NCI-H510A treated with DMSO at 0.1 percent for 48 hours (cell line): ENCODE measurements at places on chromosomes 3 and 15.

DNA sequence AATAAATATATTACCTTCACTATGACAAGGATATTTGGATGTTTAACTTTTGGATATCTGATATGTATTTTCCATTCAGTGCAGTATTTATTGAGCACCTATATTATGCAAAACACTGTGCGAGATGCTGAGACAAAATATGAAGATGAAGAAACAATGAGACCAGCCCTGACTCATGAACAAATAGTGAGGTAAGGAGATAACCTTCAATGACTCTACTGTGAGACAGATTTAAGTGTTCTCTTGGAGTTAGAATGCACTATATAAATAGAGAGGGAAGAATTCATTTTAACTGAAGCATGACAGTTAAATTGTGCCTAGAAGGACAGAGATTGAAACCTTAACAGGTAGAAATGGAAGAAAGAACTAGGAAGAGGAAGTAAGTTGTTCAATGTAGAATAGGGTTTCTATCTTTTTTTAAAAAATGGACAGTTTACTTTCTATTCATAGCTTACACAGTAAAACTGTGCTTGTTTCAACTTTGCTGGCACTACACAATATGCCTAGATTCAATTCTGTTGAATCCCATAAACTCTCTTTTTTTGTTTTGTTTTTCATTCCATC is 124.2 kb downstream of the ZBTB20 start:
- no peak for DNase-seq

- DNase-seq: no peak
Observed at GRCh38 chr3:140078343-140078742, 143.4 kb downstream of the CLSTN2 start.

DNA sequence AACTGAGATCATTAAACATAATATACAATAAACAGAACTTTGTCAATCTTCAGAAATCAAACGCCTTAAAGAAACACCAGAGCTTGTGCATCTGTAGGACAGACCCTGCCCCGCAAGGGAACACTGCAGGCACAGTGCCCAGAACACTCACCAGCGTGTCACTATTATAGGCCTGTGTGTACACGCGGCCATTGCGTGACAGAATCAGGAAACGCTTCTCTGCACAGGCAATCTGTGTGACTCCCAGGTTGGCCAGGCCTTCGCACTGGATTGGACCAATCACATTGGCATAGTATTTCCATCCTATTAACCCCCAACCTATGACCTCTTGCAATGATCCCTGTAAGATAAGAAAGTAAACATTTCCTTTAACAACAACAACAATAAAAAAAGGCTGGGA is 52.9 kb downstream of the HERC2 start:
- no peak for DNase-seq

GRCh38 chr3:174340624-174341587 is 518.2 kb upstream of the NAALADL2 start:
- no peak for DNase-seq

- no peak for DNase-seq
Observed at GRCh38 chr3:101123081-101123480, 129.9 kb upstream of the ABI3BP start.

DNA sequence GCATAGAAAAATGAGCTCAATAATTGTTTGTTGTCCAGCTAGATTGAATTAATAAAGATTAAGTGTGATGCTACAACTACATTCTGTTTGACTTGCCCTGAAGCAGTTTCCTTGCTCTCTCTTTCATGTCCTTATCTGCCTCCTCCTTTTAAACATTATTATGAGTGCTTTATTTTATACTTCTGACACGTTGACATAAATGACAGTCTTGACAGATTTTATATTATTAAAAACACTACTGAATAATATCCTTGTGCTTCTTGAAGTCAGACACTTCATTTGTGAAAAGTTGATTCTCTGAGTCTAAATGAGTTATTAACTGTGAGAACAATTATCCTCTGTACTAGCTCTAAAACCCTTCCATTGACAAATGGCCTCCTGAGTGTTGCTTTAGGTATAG is 58.2 kb downstream of the PLCL2 start:
- no peak for DNase-seq
